ENCODE measurements at places on chromosomes 13 and 19.

- DNase-seq = peak; percentile 47
Observed at GRCh38 chr19:1263188-1263587, 5.9 kb upstream of the CIRBP start.

- DNase-seq = no peak
Observed at GRCh38 chr13:103965506-103966243, 899.5 kb upstream of the SLC10A2 start.

DNA sequence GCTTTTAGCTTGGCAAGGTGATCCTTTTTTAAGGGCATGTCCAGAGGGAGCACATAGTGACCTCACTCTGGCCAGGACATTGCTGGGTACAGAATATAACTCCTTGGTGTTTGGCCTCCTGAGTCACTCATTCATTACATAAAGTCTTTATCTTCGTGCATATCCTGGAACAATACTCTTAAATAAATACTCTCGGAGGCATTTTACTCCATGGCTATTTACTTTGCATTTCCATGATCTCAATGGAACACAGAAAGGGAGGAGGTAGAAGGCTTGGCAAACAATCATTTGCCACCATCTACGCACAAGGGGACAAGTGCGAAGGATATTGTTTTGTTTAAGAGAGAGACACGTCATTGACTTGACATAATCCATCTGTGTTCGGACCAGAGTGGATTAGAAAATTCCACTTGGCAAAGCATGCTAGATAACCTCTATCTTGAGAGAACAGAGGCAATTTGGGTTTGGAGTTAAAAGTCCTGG lies 210.0 kb downstream of the IRS2 start:
- no peak for DNase-seq

- no peak for DNase-seq
Observed at GRCh38 chr19:39796000-39796498, 17.4 kb downstream of the LEUTX start.

DNA sequence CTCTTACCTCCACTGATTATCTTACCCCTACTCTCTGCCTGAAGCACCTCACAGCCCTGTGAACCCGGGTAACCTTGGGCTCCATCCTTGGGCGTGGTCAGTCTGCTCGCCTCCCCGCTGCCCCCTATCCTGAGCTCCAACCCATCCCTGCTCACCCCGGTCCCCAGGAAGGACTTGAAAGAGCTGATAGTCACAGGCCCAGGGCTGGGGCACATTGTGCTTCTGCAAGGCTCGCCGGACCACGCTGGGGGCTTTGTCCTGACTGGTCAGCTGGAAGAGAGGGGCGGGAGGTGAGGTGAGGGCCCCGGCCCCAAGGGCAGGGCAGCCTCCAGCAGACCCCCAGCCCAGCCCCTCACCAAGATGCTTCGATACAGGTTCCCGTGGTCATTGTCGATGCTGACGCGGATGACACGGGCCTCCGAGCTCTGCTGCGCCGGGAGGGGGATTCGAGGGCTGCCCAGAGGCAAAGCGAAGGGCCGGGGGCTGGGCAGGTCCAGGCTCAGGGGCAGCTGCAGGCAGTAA lies 13.0 kb upstream of the EPOR start:
- DNase-seq = no peak

GRCh38 chr13:47555235-47555634 lies 445.8 kb downstream of the SUCLA2 start:
- DNase-seq = no peak

- DNase-seq = no peak
Observed at GRCh38 chr13:40153516-40153915, 498.1 kb downstream of the COG6 start.

DNA sequence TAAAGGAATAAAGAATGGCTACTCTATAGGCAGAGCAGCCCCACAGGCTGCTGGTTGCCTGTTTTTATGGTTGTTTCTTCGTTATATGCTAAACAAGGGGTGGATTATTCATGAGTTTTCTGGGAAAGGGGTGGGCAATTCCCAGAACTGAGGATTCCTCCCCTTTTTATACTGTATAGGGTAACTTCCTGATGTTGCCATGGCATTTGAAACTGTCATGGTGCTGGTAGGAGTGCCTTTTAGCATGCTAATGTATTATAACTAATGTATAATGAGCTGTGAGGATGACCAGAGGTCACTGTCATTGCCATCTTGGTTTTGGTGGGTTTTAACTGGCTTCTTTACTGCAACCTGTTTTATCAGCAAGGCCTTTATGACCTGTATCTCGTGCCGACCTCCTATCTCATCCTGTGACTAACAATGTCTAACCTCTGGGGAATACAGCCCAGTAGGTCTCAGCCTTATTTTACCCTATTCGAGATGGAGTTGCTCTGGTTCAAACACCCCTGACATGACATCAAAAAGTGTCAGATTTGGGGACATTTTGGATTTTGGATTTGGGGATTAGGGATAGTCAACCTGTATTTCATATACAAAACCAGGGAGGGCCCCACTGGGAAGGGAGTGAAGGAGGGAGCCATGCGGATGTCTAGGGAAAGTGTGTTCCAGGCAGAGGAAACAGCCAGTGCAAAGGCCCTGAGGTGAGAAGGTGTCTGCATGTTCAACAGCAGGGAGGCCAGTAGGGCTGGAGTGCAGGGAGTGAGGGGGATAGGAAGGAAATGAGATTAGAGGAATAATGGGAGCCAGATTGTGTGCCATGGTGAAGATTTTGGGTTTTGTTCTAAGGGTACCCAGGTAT lies 10.9 kb downstream of the FXYD5 start:
- DNase-seq = no peak

- no peak for DNase-seq
Observed at GRCh38 chr13:21219036-21219381, 42.6 kb downstream of the MRPL57 start.

DNA sequence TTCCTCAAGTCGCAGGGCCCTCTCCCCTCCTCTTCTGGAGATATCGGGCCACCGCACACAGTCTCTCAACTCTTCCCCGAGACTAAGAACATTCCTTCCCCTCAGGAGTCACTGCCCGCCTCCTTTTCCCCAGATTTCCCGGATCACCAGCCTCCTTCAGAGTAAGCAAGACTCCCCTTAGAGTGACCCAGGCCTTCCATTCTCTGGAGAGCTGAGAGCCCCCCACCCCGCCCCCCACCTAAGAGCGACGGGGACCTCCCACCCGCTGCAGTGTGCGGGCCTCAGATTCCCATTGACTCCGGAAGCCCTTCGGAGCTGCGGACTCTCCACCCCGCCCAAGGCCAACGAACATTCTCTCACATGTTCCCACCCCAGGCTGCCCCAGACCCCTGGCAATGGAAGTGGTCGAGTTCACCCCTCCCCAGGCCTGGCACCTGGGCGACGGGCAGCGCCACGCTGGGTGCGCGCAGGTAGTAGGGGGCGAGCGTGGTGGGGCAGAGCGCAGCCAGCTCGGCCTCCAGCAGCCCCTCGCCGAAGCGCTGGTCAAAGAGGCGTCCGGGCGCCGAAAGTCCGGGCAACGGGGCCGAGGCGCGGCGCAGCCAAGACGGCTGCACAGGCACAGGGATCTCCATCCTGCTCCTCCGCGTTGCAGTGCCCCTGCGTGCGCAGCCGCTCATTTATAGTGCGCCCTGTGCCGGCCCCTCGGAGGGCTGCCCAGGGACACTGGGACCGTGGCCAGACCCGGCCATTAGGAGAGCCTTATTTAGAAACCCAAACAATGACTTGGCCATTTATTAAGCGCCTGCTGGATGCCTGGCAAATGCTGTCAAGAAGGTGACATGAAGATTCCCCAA lies at the start of gene HSPB6:
Gene HSPB6, minus strand, starts transcription at position 653 of the 854 bp plus-strand sequence. Its CDS starts 21 bp downstream, at position 632.
- DNase-seq = peak; percentile 88

DNA sequence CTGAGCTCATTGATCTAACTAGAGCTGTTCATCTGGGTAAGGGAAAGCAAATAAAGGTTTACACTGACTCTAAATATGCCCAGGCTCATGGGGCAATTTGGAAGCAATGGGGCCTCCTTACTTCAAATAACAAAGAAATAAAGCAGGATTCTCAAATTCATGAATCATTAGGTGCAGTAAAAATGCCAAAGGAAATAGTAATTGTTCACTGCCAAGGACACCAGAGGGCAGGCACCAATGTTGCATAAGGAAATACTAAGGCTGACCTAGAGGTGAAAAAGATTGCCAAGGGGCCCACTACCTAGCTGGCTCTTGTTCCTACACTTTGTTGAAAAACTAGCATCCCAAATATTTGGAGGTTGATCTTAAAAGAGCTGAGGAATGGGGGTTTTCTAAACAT lies 1686.7 kb upstream of the MIR17HG start:
- no peak for DNase-seq

GRCh38 chr19:40141551-40141950 lies 49.7 kb upstream of the MAP3K10 start:
- DNase-seq = no peak

- no peak for DNase-seq
Observed at GRCh38 chr19:38308926-38309614, 5.0 kb downstream of the C19orf33 start.

DNA sequence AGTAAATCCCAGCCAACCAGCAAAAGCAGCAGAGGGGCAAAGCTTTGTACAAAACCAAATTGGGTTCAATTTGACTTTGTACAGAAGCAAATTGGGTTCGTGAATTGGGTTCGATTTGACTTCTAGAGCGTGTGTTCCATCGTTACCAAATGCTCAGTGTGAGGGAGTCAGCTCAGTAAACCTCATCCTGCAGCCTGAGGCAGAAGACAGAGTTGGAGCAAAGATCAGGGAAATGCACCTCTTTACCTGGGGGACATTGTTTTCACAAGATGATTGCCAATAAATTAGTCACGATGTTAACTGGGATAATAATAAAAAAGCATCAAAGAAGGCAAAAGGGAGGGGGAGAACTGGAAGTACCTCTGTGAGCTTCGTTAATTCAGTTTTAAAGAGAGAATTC lies 1.5 kb downstream of the RAB20 start:
- no peak for DNase-seq

DNA sequence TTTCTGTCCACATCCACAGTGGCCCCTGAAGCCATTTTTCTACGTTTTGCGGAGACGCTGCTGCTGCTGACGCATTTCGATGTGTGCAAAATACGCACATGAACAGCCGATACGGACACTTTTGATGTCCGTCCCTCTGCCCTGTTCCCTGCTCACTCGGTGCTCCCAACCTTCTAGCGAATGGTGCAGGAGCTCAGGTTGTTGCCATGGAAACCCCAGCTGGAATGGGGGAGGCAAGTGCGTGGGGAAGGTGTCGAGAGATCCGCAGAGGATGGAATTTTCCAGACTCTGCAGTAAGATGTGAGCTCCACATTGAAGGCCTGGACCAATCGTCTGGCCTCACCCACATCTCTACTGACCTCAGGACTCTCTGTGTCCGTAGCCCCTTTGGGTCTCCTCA lies 109.2 kb upstream of the USP29 start:
- DNase-seq = no peak

GRCh38 chr13:33194820-33195692 lies 90.5 kb downstream of the STARD13 start:
- DNase-seq = no peak

DNA sequence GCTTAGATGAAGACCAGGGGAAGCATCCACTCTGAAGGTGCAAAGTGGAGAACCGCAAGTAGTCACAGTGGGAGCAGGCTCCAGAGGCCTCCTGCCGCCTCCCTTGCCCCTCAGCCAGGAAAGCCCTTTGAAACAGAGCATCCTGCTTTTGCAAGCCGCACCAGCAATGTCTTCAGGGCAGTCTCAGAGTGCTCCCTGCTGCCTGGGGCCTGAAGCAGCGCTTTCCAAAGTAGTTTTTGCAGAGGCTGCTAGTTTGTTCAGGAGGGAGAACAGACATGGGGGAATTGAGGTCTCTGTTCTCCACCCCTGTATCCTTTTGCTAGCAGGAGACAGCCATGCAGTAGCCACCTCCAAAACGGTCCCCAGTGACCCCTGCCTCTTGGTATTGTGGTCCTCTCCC lies 15.8 kb upstream of the POP4 start:
- DNase-seq = no peak

GRCh38 chr19:19329126-19329525 lies 8.5 kb downstream of the MAU2 start:
- no peak for DNase-seq

GRCh38 chr13:51361106-51361505 lies 21.6 kb downstream of the SERPINE3 start:
- DNase-seq = no peak

GRCh38 chr13:103510007-103510535 lies 443.9 kb upstream of the SLC10A2 start:
- no peak for DNase-seq

GRCh38 chr13:53445686-53446085 lies 417.1 kb downstream of the OLFM4 start:
- DNase-seq = no peak

- DNase-seq = no peak
Observed at GRCh38 chr19:43820098-43820883, 6.8 kb upstream of the ZNF283 start.

GRCh38 chr19:33024398-33024797 lies 40.3 kb downstream of the RHPN2 start:
- no peak for DNase-seq

DNA sequence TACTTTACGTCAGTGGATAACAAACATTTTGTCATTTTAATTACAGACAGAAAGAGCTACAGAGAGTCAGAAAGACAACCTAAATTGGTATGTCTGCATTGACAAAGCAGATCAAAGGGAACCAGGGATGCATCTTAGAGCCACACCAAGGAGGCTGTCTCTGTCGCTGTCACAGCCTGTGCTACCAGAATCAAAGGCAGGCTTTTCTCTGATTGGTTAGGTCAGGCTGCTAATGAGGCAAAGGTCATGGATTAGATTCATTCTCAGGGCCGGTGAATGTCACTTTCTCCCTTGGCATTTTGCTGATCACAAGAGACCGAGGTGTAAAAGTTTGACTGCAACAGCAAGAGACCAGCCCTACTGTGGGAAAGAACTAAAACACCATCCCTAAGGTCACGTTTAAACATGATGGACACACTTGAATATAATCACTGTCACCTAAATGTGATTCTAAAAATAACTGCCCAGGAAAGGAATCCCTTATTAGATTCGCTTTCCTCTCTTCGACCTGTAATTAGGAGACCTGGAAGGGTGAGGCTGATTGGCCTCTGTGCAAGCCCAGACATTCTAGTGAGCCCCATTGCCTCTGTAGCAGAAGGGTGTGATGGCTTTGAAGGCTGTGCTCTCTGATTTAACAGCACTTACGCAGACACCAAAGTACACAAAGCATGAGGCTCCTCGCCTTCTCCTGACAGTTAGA lies 314.4 kb upstream of the NBEA start:
- no peak for DNase-seq

DNA sequence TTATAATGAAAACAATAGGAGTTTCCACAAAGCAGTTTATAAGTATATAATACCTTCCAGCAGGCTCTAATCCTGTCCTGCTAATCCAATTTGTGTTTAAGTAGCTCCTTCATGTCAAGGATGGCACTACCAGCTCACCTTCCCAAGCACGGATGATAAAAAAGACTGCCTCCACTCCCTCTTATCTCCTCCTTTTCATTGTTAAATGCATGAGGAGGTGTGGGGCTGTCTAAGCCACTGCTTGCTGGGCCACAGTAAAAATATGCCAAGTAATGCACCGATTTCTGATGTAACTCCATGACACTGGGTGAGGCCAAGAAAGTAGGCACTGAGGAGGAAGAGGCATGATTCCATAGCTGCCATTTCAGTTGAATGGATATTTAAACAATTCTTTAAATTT lies 193.1 kb downstream of the ZIC5 start:
- no peak for DNase-seq
